Stomach (tissue), 19 donors: ENCODE measurements at places on chromosomes 13 and 19. TPM values are rescaled to one million over a fixed set of nuclear protein-coding genes. Genes with fewer than 3 reads are reported as not detected.

The LYL1 gene
- 1.3 TPM for total RNA-seq

The ZSCAN22 gene
- 1.9 TPM for total RNA-seq

The ZNF69 gene
- 21.7 TPM for total RNA-seq

The OPA3 gene
- 3.7 TPM for total RNA-seq

The LRG1 gene
- 7.6 TPM for total RNA-seq

DNA sequence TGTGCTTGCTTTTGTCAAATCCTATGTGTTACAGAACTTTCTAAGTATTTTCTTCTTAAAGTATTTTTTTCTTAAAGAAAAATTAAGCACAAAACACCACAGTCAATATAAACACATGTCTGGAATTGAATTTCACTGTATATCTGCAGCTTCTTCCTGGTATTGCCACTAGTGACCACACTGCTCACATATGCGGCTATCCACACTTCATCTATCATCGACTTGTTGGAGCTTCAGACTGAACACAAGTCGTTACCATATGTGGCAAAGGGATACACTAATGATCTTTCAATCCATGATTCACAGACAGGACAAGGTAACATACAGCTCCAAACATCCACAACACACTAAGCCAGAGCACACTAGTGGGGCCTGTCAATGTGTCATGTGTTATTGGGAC lies 498.4 kb upstream of the ARGLU1 start:
- no peaks in the 10 kb centered on the region for H3K27me3 ChIP-seq
- H3K36me3 ChIP-seq: no peaks in the 10 kb centered on the region
- H3K27ac ChIP-seq: no peak overlapping the region
- no peak overlapping the region for H3K4me3 ChIP-seq
- no peaks in the 10 kb centered on the region for H3K4me1 ChIP-seq
- no peak for DNase-seq

DNA sequence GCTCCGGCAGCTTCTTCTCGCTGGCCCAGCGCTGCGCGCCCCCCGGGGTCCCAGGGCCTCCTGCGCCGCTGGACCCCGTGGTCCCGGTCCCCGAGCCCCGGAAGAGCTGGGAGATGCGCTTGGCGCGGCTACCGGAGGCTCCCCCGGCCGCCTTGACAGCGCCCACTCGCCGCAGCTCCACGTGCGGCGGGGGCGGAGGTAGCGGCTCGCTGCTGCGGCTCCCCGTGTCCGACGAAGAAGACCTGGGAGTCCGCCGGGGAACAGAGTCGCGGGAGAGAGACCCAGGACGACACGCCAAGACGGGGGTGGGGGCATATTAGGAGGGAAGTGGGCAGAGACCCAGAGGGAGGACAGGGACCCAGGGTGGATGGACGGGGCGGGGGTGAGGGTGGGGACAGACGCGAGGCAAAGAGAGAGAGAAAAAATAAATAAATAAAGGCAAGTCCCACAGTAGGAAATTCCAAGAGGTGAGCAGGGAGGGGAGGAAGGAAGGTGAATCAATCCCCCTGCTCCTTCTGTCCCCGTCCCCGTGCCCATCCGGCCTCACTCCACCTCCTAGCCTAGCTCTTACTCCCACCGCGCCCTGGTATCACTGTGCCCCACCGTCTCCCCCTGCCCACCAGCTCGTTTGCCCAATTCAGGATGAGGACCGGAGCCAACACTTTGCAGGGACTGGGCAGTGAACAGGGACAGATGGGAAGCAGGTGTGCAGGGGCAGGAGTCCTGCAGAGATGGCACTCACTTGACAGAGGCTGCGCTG lies 826 bp downstream of the RASIP1 start:
- no peaks in the 10 kb centered on the region for H3K36me3 ChIP-seq
- peak; percentile 55 for DNase-seq

DNA sequence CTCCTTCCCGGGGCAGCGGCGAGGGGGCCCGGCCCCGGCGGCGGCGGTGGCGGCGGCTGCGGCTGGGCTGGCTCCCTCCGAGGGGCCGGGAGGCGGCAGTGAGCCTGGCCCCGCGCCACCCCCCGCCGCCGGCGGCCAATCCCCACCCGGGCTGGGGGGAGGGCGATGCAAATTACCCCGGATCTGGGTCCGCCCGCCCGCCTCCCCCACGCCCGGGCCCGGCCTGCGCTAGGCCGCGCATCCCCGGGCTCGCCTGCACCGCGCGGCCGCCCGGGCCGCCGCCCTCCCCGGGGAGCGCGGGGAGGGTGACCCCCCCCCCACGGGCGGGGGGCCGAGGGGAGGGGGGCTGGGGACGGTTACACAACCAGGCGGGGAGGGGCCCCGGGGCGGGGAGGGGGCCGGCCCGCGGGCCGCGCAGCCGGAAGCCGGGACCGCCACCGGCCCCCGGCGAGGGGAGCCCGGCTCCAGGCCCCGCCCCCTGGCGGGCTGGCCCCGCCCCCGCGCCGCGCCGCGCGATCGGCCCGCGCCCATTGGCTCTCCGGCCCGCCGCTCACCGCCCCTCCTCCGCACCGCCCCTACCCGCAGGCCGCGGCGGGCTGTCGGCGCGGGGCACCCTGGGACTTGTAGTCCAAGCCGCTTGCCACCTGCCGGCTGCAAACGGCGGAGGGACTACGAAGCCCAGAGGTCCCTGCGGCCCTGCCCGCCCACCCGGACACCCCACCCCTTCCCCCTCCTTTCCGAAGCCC lies 1.1 kb downstream of the ZBTB7A start:
- no peaks in the 10 kb centered on the region for H3K36me3 ChIP-seq
- H3K27ac ChIP-seq: peak overlapping the region; percentile 98
- H3K27me3 ChIP-seq: no peaks in the 10 kb centered on the region
- peak; percentile 97 for DNase-seq
- H3K4me3 ChIP-seq: peak overlapping the region; percentile 100

DNA sequence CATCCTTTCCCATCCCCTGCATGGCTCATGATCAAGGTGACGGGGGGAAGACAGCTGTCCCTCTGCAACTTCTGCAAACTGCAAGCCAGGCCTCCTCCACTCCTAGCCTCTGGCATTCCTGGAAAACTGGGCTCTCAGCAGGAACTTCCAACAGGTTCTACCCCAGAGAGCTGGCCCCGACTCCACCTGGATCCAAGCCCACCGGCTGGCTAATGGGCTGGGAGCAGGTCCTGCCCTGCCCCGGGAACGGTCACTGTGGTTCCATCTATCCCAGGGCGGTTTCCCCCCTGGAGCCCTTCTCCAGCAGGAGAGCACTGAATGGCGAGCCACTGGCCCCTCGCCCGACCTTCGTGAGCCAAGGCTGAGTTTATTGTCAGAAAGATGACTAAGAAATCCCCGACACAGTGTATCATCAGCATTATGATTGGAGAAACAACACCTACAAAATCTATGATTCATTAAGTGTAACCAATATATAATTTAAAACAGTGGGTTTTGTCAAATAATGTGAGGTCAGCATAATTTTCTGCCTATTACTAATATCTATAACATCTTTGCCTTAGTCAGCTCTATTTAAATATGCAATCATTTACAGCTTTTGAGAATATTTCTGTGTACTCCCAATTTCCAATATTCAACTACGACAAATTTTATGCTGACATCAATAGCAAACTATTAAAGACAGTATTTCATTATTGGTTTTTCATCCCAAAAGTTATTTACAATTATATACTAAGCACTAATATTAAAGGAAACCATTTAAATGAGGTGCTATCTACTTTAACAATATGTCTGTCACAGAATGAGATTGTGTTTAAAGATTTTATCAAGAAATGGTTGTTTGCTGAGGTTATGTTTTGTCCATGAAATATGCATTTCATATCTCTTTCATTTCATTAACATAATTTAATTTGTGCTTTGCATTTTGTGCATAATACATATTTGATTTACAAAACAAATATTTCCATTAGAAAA lies 133.0 kb downstream of the URI1 start:
- no peak overlapping the region for H3K4me3 ChIP-seq
- H3K4me1 ChIP-seq: no peaks in the 10 kb centered on the region
- no peak for DNase-seq
- H3K36me3 ChIP-seq: no peaks in the 10 kb centered on the region

- no peak for DNase-seq
- H3K27ac ChIP-seq: no peak overlapping the region
- H3K4me1 ChIP-seq: no peaks in the 10 kb centered on the region
- H3K36me3 ChIP-seq: no peaks in the 10 kb centered on the region
Measured at GRCh38 chr13:60118696-60119400, 44.9 kb downstream of the DIAPH3 start.

GRCh38 chr19:51194527-51195315 lies 30.2 kb upstream of the CD33 start:
- no peaks in the 10 kb centered on the region for H3K4me1 ChIP-seq
- no peaks in the 10 kb centered on the region for H3K27me3 ChIP-seq
- no peaks in the 10 kb centered on the region for H3K36me3 ChIP-seq
- H3K4me3 ChIP-seq: no peak overlapping the region
- DNase-seq: no peak

DNA sequence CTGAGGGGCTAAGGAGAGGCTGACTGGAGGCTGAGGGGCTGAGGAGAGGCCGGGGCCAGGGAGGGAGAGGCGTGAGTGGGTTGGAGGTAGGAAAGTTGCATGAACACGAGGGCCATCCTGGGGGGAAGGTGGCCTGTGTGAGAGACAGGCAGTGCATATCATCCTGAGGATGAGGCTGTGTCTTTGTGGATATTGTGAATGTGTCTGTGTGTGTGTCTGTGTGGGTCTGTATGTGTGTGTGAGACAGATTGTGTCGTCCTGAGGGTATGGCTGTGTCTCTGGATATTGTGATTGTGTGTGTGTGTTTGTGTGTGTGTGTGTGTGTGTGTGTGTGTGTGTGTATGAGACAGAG lies 422 bp downstream of the ZNF71 start:
- no peaks in the 10 kb centered on the region for H3K27me3 ChIP-seq
- peak overlapping the region; percentile 84 for H3K27ac ChIP-seq
- DNase-seq: no peak
- peak overlapping the region; percentile 97 for H3K4me3 ChIP-seq
- H3K4me1 ChIP-seq: peaks cover 16% of the 10 kb centered on the region
- H3K36me3 ChIP-seq: peaks cover 4% of the 10 kb centered on the region

GRCh38 chr13:49300276-49300675 lies 52.6 kb downstream of the CDADC1 start:
- H3K27ac ChIP-seq: peak overlapping the region; percentile 92
- no peaks in the 10 kb centered on the region for H3K27me3 ChIP-seq
- DNase-seq: no peak

DNA sequence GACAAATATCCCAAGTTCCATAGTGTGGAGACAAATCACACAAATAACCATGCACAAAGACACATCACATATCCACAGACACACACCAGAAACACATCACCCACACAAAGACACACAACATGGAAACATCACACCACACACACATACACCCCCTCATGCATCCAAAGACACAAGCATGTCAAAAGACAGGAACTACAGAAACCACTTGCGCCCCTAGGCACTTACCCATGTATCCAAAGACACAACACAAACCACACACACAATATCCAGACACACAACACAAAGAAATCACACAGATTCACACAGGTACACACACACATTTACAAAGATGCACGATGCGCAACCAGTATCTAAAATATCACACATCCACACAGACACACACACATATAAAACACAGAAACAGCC lies 901 bp downstream of the DPF1 start:
- no peaks in the 10 kb centered on the region for H3K36me3 ChIP-seq
- H3K4me3 ChIP-seq: no peak overlapping the region
- peaks cover 14% of the 10 kb centered on the region for H3K4me1 ChIP-seq
- DNase-seq: no peak
